Activated CD8-positive, alpha-beta T cell treated with anti-CD3 and anti-CD28 coated beads for 36 hours (primary cell): ENCODE measurements at places on chromosomes 2 and 18.
A peak's percentile ranks its signal among the peaks of the same experiment; 100 is the strongest.

DNA sequence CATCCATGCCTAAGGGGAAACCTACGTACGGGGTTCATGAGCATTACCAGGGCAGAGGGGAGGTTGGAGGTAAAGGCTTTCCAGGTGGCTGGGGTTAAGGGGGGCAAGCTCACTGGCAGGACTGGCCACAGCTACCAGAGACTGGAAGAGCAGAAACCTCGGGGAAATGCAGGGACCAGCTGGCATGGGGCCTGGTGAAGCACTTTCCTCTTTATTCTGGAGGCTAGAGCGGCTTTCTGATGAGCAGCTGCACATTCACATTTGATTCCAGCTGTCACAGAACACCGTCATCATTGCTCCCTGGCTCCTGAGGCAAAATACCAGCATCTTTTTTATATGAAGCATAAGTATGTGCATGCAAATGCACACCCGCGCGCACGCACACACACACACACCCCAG, 28.7 kb upstream of the LRRC30 start:
- DNase-seq, result no peak

DNA sequence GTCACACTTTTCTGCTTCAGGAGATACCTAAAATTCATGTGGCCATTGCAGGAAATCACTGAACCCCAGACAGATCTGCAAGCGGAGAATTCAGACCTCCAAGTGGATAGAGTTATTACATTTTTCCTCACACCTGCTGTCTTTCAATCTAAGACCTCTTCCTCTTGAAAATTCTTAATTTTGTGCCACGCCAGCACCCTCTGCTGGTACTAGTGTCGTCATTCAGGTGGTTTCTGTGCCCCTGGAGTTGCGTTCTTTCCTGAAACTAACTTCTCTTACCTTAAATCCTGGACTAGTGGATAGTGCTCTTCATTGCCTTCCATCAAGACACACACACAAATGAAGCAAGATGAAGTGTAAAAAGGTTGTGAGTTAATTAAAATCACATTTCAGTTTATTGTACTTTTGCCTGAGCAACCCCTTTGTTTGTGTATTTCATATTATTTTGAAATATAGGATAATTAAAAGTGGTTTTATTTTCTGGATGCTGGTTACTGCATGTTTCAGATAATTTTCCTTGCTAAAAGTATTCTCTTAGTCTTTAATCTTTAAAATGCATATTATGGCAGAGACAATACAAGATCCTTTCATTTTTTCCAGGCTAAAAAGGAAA, 1.6 kb upstream of the DNER start:
- peak; percentile 63 for DNase-seq

DNA sequence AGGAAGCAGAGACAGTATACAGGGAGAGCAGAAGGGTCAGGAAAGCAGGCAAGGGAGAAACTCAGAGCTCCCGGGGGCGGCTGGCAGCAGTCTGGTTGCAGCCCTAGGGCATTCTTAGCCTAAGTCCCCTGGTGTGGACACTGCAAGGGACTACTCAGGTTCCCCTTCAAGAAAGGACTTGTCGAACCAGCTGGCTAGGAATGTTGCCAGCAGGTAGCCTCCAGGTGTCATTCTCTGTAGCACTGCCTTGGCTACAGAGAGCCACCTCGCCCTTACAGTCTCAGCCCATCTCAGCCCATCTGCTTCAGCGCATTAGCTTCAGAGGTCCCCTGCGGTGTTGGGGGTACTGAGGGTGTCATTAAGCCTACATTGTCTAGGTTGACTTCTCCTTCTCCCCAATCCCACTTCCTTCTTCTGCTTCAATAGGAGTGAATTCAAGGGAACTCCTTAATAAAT, 11.3 kb upstream of the TMSB10 start:
- DNase-seq, result peak; percentile 41

DNA sequence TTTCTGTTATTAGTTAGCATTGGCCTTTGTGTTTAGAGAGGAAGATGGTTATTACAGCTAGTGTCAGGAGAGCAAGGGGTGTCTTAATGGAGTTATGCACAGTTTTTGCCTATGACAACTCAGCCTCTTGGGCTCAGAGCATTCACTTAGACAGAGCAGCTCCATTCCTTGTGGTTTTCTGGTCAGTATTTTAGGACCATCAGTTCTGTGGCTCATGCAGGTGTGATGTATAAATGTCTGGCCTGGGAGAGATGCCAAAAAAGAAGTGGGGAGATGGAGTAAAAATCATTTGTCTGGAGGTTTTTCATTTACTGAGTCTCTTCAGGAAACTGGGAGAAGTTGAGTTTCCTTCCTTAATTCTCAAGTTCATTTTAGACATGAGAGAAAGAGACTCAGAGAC, 79.7 kb downstream of the PRKCE start:
- DNase-seq, result no peak

- no peak for DNase-seq
Observed at GRCh38 chr2:207697411-207697810, 14.0 kb upstream of the CCNYL1 start.

DNA sequence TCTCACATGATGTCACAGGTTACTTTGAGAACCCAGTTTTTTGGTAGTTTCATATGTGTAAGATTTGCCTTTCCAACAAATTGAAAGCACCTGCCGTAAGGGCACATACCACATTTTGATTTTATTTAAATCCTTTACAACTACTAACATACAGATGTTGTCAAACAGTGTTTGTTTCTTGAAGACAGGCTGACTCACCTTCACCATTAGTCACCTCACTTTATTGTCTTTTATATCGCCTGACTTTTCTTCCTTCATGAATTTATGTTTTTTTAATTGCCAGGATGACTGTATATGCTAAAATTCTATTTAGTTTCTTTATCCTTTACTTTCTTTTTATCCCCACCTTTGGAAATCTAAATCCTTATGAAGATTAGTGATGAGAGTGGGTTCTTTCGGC, 886.7 kb downstream of the SUCLG1 start:
- no peak for DNase-seq
